ENCODE measurements at places on chromosomes 12 and 14.

- no peak for DNase-seq
Measured at GRCh38 chr12:91001306-91001705, 3.5 kb downstream of the EPYC start.

- DNase-seq: no peak
Measured at GRCh38 chr14:104563742-104564615, 15.6 kb upstream of the C14orf180 start.

- no peak for DNase-seq
Measured at GRCh38 chr12:17214929-17215328, 609.0 kb upstream of the LMO3 start.

GRCh38 chr12:47156167-47156736 is 76.5 kb upstream of the AMIGO2 start:
- DNase-seq: no peak

- DNase-seq: no peak
Measured at GRCh38 chr12:53478865-53479264, 20.4 kb downstream of the MAP3K12 start.

DNA sequence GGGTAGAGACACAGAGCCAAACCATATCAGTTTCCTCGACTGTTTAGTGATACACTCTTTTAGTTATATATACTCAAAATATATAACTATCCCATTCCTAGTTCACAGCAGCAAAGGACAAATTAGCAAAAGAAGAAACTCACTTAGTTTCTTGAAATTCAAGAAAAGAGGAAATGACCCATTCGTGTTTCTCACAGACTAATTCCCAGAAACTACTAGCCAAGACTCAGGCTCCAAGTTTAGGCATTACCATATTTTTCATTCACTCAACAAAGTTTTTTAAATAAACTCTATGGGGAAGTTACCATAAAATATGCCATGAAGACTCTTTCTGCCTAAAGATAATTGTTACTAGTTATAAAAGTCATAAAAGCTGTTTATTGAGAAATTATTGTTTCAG is 152.3 kb upstream of the DAAM1 start:
- no peak for DNase-seq

DNA sequence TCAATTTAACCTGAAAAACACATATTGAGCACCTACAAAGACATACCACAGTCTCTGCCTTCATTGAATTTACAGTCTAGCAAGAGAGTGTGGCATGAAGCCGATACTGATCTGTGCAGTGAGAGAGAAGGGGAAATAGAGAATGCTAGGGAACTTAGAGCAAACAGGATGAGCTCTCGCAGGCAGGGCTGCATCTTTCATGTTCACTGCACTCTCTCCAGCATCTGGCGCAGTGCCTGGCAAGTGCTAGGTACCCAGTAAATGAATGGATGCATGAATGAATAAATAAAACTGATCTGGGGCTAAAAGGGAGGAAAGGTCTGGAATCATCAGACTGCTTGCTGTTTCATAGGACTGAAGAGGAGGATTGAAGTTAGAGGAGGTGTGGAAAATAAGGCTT is 256.5 kb upstream of the NPAS3 start:
- DNase-seq: no peak

Data from vagina (tissue), 2 donors.